ENCODE measurements at places on chromosomes 5 and 9.

- DNase-seq = no peak
Measured at GRCh38 chr9:3874449-3875360, 348.9 kb upstream of the RFX3 start.

DNA sequence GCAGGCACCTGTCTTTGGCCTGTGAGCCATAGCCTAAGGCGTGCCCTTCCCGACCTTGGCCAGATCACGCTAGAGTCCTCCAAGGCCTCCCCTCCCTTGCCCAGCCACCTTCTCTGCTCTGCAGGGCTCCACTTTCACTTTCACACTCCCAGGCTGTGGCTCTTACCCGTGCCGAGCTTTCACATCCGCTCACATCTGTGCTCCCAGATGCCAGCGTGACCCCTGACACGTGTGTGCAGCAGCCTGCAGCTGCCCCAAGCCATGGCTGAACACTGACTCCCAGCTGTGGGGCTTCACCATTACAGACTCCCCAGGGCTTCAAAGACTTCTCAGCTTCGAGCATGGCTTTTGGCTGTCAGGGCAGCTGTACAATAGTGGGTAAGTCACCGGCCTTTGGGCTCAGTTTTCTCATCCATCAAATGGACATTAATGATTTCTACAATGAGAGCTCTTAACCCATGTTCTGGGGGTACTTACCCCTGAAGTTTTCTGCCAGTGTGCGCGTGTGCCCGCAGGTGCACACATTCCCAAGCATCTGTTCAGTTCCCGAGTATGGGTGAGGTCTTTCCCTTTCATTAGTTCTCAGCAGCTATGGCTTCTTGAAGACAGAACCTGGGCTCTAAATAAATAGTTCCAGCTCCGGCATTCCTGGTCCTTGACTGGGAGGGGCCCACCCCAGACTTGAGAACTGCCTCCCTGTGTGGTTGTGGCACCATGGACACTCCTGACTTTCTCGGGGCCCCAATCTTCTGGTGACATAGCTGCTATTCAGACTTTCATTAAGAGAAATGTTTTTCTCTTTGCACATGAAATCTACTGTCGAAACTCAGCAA, 118.6 kb downstream of the RGS3 start:
- peak; percentile 54 for DNase-seq

- DNase-seq = no peak
Measured at GRCh38 chr9:14415947-14416346, 102.0 kb upstream of the NFIB start.

DNA sequence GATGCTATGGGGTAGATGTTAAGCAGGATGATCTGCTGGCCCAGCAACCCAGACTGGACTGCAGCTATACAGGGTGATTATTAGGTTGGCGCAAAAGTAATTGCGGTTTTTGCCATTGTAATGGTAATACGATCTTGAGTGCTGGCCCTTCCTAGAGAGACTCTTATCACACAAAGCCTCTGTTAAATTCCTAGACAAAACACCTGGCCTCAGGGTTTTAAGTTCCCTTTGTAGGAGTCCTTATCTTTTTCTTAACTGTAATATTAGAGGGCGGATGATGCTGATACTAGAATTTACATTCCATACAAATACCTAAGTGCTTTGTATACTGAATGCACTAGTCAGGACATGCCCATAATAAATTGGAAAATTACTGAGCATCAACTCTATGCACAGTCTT, 222.2 kb downstream of the NDUFS4 start:
- no peak for DNase-seq

GRCh38 chr5:97365163-97365845, 182.3 kb upstream of the RIOK2 start:
- no peak for DNase-seq

DNA sequence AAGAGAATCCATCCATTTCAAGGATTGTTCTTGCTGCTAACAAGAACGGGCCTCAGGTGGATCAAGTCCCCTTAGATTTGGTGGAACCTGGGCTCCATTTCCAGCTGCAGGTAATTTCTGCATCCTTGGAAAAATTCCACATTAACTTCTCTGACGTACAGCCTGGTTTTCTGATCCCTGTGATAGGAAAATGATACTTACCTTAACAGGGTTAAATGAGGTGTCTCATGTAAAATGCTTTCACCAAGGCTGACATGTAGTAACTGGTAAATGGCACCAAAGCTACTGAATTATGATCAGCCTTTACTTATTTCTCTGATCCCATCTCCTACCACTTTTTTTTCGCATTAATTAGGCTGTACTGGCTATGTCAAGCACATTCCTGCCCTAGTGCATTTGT, 93.7 kb downstream of the FBXO38 start:
- no peak for DNase-seq

DNA sequence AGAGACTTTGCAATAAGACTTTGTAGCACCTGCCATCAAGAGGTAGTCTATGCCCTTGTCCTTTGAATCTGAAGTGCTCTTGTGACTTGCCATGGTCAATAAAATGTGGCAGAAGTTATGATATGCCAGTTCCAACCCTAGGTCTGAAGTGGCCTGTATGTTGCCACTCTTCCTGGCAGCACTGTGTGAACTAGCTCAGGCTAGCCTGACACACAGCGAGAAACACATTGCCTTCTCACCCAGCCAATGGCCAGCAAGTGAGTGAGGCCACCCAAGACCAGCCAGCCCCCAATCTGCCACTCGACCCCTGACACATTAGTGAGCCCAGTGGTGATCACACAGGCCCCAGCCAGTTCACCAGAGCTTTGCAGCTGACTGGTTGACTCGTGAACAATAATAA, 52.7 kb upstream of the OSMR start:
- DNase-seq = no peak

- no peak for DNase-seq
Measured at GRCh38 chr5:158857976-158858375, 241.7 kb downstream of the EBF1 start.

DNA sequence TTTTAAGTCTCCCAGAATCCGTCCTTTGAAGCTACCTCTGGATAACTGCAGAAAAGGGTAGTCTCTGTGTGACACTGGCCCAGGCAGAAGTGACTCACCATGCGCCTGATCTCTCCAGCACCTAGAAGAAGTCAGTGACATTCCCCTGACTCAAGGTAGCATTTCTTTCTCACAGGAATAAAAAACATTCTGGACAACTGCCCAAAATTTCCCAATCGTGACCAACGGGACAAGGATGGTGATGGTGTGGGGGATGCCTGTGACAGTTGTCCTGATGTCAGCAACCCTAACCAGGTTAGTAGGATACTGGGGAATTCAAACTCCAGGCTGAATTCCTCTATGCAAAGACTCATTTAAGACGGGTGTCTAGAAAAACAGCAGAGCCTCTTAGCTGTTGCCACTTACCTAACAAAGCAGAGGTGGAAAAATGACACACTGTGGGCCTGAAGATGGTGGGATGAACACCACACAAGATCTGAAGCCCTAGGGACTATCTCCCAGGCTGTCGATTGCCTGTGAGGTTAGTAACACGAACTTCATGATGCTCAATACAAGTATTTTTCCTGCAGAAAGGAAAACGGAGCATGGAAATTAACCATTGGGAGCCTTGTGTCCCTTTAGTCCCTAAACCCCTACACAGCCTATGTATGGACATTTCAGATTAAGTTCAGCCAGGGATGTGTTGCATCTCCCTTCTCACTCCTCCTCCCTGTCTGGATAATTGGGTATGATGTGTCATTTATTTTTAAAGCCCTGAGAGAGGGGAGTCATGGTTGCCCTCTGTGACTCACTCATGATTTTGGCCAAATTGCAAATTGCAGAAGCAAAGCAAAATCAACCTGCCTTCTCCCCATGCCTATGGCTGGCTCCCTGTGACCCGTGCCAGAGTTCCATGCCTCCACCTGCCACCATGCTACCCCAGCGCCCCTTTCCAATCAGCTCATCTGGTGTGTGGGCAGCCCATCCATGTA, 37.2 kb downstream of the THBS4 start:
- no peak for DNase-seq

GRCh38 chr5:72248410-72248981, 71.5 kb downstream of the MRPS27 start:
- peak; percentile 72 for DNase-seq

GRCh38 chr9:7003861-7004260, 246.1 kb downstream of the KDM4C start:
- DNase-seq = no peak

GRCh38 chr9:70494221-70494620, 79.8 kb upstream of the KLF9 start:
- DNase-seq = no peak

DNA sequence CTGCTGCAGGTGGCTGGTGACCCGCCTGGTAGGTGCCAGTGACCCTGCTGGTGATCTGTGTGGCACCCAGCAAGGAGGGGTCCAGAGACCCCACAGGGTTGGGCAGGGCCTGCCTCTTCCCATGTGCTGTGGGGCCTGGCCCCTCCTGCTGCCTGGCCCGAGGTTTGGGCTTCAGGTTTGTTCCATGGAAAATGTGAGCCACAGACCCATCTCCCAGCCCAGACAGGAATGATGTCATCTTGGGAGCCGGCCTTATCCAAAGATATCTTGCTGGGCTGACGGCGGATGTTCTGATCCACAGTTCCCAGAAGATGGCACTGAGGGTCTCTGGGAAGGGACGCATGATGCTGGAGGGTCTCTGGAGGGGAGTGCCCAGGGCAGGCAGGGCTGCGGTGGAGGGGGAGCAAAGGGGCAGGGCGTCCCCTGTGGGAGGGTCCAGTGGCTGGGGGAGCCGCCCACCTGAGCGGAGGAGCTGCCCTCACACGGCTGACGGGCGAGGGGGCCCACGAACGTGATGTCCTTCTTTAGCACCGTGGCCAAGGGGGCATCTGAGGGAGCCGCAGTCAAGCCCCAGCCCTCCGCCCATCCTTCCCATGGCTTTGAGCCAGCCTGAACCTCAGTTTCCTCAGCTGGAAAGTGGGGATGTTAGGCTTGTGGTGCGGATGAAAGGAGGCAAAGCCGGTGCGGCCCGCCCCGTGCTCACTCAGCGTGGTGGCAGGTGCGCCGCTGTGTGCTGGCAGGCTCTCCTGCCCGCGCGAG, 68.1 kb downstream of the COL5A1 start:
- peak; percentile 27 for DNase-seq

DNA sequence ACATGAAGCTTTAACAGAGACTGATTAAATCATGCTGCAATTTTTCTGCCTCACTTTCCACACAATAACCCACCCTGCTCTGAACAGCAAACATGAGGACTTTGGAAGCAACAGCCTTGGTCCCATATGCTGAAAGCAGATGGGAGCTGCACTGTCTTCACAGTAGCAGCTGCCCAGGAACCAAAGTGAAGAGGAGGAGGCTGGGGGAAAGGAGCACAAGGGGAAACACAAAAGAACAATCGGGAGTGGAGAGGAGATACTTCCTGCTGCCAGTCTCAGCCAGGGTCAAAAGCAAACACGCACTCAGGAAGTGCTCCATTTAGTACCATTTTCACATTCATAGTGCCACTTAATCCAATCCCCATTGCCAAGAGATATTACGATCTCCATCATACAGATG, 183.3 kb upstream of the PUM3 start:
- DNase-seq = no peak

DNA sequence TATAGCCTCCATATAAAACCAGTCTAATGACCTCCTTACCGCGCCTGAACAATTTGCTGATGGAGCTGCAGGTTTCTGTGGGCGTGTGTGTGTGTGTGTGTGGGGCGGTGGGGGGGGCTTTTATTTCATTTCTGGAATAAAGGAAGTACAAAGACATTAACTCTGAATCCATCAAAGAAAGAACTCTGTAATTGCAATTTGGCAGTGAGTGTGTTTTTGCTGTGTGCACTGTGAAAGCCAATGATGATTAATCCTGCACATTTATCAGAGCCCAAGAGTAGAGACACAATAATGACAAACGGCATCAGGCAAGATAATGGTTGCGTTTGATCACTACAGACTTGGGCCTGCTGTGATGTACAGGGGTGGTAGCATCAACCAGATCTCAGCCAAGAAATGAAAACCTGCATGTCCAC, 29.3 kb upstream of the NDFIP1 start:
- DNase-seq = no peak

GRCh38 chr9:125758986-125759763, 12.0 kb downstream of the PBX3 start:
- no peak for DNase-seq

DNA sequence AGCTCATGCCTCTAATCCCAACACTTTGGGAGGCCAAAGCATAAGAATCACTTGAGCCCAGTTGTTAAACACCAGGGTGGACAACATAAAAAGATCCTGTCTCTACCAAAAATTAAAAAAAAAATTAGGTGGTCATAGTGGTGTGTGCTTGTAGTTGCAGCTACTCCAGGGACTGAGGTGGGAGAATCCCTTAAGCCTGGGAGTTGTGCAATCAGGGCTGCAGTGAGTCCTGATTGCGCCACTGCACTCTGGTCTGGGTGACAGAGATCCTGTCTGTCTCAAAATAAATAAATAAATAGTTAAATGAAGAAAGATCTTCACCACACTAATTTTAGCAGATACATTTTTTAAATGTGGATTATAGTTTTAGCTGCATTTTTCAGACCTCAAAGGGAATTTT, 433.2 kb downstream of the MAT2B start:
- no peak for DNase-seq

- DNase-seq = no peak
Measured at GRCh38 chr9:35820076-35820475, 5.2 kb upstream of the HINT2 start.

GRCh38 chr5:155689406-155689805, 637.6 kb upstream of the SGCD start:
- no peak for DNase-seq

- no peak for DNase-seq
Measured at GRCh38 chr9:88028338-88028737, 54.0 kb upstream of the CDK20 start.

DNA sequence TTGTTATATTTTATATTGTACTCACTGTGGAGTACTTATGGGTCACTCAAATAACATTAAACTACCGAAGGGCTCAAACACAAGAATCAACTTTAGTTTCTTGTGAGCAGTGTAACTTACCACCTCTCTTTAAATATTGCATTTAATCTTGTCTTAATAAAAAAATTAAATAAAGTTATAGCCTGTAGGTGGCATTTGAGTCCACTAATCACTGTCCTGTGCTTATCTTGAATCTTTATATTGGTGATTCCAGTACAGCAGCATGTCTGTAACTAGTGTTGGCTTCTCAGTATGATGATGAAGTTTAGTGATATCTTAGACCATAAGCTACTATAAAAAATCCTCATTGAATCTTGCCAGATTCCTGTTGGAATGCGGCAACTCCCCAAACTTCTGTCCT, 313.8 kb downstream of the FAM170A start:
- peak; percentile 31 for DNase-seq

- no peak for DNase-seq
Measured at GRCh38 chr9:4016789-4017188, 283.1 kb downstream of the GLIS3 start.

DNA sequence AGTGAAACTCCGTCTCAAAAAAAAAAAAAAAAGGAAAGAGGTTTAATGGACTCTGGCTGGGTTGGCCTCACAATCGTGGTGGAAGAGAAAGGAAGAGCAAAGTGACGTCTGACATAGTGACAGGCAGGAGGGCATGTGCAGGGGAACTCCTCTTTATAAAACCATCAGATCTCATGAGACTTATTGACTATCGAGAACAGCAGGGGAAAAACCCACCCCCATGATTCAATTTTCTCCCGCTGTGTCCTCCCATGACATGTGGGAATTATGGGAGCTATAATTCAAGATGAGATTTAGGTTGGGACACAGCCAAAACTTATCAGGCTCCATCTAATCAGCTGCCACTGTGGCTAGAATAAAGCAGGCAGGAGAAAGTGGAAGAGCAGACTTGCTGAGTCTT, 610.4 kb upstream of the NUDT12 start:
- no peak for DNase-seq

- DNase-seq = no peak
Measured at GRCh38 chr9:116937361-116937760, 250.3 kb downstream of the TRIM32 start.
